ENCODE measurements at places on chromosomes 3 and 15.

GRCh38 chr3:84601303-84601702 lies 357.5 kb upstream of the CADM2 start:
- DNase-seq: no peak

- no peak for DNase-seq
Observed at GRCh38 chr3:193346259-193346658, 32.3 kb downstream of the ATP13A5 start.

- no peak for DNase-seq
Observed at GRCh38 chr3:171753025-171753472, 57.2 kb downstream of the PLD1 start.

- DNase-seq: no peak
Observed at GRCh38 chr3:65578861-65579260, 459.9 kb downstream of the MAGI1 start.

GRCh38 chr3:140051019-140051957 lies 116.3 kb downstream of the CLSTN2 start:
- no peak for DNase-seq

DNA sequence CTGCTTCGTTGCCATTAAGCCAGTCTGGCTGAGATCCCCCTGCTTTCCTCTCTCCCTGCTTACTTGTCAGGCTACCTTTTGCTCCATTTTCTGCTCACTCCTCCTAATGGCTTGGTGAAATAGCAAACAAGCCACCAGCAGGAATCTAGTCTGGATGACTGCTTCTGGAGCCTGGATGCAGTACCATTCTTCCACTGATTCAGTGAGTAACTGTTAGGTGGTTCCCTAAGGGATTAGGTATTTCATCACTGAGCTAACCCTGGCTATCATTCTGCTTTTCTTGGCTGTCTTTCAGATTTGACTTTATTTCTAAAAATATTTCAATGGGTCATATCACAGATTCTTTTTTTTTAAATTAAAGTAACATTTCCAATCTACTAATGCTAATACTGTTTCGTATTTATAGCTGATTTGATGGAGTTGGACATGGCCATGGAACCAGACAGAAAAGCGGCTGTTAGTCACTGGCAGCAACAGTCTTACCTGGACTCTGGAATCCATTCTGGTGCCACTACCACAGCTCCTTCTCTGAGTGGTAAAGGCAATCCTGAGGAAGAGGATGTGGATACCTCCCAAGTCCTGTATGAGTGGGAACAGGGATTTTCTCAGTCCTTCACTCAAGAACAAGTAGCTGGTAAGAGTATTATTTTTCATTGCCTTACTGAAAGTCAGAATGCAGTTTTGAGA lies 25.0 kb downstream of the CTNNB1 start:
- no peak for DNase-seq

DNA sequence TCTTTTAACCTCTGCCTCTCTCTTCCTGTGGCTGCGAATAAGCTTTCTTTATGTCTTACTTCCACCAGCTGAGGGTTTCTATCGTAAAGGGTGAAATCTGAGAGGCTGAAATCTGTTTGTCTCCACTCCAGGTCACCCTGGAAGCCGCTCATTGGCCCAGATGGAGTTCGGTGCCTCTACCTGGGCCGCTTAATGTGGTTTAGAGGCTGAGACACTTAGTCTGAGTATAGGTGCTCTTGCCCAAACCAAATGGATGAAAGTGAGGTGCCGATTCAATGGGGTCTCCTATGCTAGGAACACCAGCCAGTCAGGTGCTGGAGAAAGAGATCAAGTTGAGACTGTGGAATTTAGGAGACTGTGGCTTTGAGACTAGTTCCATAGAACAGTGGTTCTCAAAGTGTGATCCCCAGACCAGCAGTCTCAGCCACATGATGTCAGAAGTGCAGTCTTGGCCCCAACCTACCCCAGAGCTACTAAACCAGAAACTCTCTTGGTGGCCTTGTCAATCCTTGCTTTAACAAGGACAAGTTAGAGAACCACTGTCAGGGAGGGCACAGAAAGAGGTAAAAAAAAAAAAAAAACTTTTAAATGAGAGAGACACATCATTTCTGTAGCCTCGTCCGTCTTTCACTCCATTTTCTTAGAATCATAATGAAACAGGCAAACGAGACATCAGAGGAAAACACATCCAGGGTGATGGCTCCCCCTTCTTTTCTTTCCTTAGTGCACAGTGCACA lies 54.9 kb upstream of the CCR2 start:
- DNase-seq: no peak

- no peak for DNase-seq
Observed at GRCh38 chr15:81170511-81170910, 26.2 kb upstream of the IL16 start.

All from breast epithelium (tissue), 4 donors.